ENCODE measurements at places on chromosomes 1 and 21. TPM values are rescaled to one million over a fixed set of nuclear protein-coding genes. Genes with fewer than 3 reads are reported as not detected.
A peak's percentile ranks its signal among the peaks of the same experiment; 100 is the strongest.

LYPD8 gene
- 5.1 TPM for total RNA-seq

GRCh38 chr1:244231193-244231571 is 180.1 kb downstream of the ZBTB18 start:
- DNase-seq: no peak

GRCh38 chr1:233993651-233994050 is 89.2 kb downstream of the SLC35F3 start:
- DNase-seq: no peak

CFAP141 gene
- not detected for total RNA-seq

NCAM2 gene
- 9.8 TPM for total RNA-seq

DNA sequence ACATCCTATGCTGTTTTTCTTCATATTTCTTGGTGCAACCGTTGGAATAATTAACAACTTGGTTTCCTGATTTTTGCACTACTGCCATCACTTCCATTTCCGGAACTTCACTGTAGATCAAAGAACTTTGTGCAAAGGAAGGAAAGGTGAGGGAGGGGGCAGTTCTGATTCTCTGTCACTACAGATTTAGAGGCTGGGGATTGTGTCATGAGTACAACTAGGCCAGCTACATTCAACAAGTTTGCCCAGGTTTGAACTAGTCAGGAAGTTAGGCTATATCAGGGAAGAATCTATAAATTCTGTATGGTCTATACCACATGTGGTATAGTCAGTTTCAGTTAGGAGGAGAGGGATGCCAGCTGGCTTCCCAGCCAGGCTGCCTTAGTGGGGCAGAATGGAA is 84.2 kb downstream of the RGL1 start:
- no peak for DNase-seq

DNA sequence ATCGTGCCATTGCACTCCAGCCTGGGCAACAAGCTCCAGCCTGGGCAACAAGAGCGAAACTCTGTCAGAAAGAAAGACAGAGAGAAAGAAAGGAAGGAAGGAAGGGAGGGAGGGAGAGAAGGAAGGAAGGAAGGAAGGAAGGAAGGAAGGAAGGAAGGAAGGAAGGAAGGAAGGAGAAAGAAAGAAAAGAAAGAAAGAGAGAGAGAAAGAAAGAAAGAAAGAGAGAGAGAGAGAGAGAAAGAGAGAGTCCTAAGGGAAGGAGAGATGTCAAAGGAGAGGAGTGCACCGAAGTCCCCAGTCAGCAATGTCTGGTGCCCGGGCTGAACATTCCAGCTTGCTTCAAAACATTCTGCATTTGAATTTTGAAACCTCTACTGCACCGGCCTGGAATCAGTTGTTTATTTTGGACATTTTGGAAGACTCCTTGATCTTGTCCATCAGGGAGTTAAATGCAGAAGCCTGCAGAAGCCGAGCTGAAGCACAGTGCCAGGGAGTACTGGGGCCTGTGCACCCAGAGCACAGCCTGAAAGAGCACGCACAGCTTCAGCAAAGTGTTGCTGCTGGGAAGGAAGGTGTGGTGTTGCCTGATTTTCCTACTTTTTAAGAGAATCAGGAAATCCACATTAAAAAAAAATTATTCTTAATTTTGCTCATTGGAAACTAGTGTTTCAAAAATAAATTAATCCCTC is 3.7 kb upstream of the IGSF3 start:
- DNase-seq: no peak

NBPF10 gene
- total RNA-seq: 0.54 TPM

GRCh38 chr1:210754878-210755665 is 378.9 kb downstream of the KCNH1 start:
- DNase-seq: no peak

DNA sequence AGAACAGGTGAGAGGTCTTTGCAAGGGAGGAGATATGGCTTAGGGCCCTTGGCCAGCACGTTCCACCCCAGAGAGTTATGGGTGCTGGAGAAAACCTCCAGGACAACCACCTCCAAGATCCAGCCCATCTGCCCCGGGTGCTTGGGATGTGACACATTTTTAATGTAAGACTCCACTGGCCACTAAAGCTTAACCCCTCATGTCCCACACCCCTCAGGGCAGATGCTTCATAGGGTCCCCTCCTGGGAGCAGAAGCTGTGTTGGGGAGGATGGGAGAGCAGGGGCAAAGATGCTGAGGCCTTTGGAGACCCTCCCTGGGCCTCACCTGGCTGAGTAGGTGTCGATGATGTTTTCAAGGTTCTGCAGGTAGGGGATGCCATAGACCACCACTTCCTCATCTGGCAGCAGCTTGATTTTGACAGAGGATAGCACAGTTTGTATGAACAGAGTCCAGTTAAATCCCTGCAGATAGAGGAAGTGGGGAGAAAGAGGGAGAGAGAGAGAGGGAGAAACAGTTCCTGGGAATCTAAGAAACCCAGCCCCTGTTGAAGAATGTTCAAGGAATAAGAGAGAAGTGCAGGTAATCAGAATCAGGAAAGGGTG is 11.9 kb downstream of the PRXL2B start:
- no peak for DNase-seq

DNA sequence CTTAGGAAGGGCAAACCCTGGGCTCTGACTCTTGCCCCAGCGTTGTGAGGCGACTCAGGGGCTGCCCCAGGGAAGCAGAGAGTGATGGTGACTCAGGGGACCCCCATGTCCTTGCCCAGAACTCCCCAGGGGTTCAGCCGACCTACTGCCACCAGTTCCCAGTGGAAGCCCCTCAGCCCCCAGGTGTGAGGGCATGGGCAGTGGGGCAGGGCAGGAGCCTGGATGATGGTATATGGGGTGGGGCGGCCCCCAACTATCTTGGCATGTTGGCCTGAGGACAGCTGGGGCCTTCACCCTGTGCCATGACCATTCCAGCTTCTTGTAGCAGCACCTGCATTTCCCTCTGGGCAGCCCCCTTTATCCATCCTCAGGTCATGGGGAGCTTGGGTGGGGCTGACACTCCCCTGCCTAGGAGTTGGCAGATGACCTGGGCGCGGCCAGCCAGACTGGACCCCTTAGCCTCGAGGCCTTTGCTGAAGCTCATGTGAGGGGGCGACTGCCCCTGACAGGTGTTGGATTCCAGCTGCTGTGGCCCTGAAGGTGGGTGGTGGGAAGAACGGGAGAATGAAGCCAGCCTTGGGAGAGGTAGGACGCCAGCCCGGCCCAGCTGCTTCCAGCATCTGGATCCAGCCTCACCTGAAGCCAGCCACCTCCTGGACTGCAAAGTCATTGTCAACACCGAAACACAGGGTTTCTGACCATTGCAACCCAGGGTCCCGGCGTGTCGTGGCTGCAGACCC is 1.8 kb upstream of the FNDC10 start:
- DNase-seq: no peak

DNA sequence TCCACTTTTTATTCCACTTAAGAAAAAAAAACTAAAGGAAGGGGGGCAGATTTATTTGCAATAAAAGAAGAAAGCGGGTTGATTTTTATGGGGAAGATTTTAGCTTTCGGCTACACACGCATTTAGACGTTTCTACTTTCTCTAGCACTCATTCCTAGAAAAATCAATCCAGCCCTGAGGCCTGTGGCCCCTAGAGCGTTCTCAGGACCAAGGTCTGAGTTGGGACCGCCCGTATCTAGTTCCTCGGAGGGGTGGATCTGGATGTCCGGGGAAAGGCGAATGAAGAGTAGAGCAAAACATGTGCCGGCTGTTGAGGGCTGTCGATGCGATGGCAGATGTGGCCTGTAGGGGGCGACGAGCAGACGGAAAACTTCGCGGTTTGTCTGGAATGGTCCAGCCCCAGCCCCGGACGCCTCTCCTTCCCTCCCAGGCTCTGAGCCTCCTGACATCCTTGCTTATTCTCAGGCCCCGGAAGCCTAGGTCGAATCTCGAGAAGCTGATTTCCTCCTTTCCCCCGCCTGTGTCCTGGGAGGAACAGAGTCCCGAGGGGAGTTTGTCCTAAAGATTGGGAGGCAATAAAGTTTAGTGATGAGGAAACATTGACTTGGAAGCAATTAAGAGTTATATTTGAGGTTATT is 5.2 kb downstream of the FOXD3 start:
- peak; percentile 72 for DNase-seq

RASAL2 gene
- total RNA-seq: 3.6 TPM

LRIF1 gene
- total RNA-seq: 0.15 TPM

DNA sequence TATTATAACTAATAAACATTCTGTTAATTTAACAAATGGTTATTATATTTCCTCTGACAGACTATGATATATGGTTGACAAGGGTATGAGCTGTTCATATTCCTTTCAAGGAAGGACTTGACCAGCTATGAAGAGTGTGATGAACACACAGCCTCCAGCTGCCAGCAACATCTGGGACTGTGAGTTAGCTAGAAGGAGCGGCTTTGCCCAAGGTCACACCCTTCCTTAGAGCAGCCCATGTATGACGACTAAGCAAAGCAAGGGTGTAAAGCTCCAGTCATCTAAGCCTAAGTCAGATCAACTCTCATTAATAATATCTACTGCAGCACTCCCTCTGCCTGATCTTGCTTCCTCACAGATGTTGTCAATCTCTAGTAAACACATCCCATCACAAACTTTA is 355.4 kb downstream of the PLPP3 start:
- no peak for DNase-seq

BMP8A gene
- total RNA-seq: not detected

DNA sequence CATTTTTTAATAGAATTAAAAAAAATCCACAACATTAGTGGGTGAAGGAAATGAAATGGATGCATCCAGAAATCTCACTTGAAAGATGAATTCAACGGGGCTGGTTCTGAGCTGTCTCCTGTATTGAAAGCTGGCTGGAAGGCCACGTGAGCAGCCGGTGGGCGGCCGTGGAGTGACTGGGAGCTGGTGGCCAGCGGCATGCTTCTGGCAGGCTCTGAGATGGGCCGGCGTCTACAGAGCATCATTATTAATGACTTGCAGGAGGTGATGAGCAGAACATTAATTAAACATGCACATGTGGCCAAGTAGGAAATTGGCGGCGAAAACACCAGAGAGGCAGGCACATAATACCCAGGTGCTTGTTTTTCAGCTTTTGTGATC is 115.6 kb upstream of the LMO4 start:
- DNase-seq: no peak

OR2T33 gene
- 0.79 TPM for total RNA-seq

DNA sequence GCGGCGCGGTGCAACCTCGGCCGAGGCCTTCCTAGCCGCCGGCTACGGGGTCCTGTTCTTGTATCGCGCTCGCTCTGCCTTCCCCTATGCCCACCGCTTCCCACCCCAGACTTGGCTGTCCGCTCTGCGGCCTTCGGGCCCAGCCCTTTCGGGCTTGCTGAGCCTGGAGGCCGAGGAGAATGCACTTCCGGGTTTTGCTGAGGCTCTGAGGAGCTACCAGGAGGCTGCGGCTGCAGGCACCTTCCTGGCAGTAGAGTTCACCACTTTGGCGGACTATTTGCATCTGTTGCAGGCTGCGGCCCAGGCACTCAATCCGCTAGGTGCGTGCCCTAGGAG is 379 bp downstream of the PPCS start:
- peak; percentile 36 for DNase-seq

- no peak for DNase-seq
Measured at GRCh38 chr1:227947386-227947675, 401 bp downstream of the WNT9A start.

DNA sequence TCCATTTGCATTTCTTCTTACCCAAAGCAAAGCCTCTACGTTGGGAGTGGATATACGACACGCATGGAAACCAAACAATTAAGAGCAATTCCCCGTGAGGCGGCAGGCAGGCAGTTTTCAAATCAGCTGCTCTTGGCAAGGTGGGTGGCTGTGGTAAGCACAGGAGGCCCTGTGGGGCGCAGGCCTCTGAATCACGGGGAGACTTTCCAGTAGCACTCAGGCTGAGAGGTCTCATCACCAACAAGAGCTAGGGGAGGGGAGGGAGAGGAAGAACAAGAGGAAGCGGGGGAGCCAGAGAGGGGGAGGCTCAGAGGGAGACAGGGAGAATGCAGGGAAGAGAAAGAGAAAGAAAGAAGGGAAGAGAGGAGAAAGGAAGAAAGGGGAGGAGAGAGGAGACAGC is 56.4 kb downstream of the MT1HL1 start:
- DNase-seq: no peak

DNA sequence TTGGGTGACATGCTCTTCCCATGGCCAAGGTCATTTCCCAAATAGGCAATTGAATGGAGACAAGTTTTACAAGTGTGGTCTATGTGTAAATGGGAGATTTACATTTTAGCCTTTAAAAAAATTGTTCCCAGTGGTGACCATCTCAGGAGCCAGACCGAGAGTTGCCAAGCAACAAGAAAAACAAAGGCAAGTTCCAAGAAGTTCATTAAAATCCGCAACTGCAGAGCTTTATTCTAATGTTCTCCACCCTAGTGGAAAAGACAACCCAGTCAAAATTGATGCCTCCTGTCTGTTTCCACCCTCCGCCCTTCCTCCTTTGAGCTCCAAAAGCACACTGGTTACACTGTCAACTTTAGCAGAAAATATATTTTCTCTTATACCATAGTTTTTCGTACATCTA is 33.2 kb upstream of the CD55 start:
- DNase-seq: no peak

NUAK2 gene
- 0.92 TPM for total RNA-seq

DNA sequence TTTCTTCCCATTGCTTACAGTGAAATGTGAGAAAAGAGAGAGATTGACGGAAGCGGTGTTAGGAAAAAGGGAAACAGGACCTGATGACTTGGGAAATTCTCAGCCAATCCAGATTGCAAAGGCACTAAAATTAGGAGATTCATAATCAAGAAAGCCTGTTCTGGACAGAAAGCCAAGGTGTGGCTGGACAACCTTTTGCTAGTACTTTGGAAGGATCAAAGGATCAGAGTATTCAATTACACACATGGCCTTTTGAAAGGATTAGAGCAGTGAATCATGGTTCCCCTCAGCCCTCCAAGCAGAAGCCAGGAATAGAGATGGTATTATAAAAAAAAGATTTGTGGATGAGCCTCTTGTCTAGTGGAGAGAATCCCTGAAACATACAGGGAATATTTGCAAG is 669.8 kb upstream of the ADAMTS5 start:
- no peak for DNase-seq

- DNase-seq: no peak
Measured at GRCh38 chr1:27630859-27631491, 4.0 kb downstream of the FGR start.

FCRL1 gene
- not detected for total RNA-seq

- DNase-seq: no peak
Measured at GRCh38 chr1:70093250-70093975, 112.0 kb downstream of the LRRC40 start.

DNA sequence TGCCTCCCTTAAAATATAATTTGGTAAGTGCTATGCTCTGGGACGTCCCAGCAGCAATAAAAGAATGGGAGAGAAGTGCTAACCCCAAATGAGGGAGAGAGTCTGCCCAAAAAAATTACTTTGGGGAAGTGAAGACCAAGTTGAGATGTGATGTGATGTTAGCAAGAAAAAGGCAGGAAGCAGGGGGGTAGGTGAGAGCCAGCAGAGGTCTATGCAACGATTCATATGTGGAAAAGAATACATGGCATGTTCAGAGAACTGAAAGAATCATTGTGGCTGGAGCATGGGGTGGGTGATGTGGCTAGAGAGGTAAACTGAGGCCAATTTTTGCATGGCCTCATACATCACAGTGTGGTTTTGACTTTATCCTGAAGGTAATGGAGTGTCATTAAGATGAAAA is 5.6 kb upstream of the CTPS1 start:
- DNase-seq: no peak

Data from H4 (cell line).